ENCODE measurements at places on chromosomes 7 and 10. TPM values are rescaled to one million over a fixed set of nuclear protein-coding genes. Genes with fewer than 3 reads are reported as not detected.

DNA sequence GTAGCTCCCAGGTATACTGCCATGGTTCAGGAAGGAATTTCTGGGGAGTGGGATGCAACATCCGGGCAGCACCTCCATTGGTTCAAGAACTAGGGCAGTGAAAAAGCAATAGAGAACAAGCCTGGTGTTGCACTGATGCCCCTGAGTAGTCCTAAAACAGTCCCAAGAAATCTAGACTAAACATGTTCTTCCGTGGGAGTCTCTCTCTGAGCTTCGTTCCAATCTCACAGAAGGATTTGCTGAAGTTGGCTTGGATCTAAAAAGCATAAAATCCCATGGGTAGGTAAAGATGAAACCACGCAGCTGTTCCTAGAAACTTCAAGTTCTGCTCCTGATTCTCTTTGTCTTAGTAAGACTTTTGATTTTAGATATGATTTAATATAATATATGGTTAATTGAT is 154.5 kb downstream of the PLXDC2 start:
- no peak for DNase-seq

DNA sequence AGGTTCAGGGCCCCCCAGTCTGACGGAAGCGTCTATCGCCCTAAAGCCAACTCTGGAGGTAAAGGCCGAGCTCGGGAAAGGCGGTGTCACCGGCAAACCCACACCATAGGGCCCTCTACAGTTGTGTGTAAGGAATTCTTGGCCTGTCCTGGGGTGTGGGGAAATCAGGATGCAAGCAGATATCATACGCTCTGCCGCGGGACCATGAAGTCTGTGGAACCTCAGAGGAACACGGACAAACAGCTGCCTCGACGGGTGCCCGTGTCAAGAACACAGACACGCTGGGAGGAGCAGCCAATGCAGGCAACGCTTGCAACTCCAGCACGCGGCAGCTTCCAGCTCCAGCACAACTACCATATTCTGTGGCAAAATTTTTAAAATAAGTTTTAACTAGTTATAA is 157.9 kb downstream of the DIP2C start:
- no peak for DNase-seq

DNA sequence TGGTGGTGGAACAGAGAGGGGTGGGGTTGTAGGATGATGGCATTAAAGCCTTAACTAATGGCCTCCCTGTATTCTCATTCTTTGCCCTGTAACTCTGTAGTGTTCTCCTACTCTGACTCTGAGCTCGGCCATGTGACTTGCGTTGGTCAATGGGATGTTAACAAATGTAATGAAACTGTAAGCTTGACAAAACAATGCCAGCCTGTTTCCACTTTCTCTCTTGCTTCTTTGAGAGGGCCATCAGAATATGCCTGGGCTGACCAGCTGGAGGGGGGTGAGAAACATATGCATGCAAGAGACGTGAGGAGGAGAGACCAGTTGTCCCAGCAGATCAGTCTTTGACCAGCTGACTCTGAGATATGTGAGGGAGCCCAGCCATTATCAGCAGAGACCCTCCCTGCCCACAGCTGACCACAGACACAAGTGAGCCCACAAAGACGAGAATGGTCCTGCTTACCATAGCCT is 100.6 kb downstream of the ICA1 start:
- DNase-seq = no peak

GRCh38 chr7:155839461-155839860 is 27.2 kb upstream of the SHH start:
- no peak for DNase-seq

DNA sequence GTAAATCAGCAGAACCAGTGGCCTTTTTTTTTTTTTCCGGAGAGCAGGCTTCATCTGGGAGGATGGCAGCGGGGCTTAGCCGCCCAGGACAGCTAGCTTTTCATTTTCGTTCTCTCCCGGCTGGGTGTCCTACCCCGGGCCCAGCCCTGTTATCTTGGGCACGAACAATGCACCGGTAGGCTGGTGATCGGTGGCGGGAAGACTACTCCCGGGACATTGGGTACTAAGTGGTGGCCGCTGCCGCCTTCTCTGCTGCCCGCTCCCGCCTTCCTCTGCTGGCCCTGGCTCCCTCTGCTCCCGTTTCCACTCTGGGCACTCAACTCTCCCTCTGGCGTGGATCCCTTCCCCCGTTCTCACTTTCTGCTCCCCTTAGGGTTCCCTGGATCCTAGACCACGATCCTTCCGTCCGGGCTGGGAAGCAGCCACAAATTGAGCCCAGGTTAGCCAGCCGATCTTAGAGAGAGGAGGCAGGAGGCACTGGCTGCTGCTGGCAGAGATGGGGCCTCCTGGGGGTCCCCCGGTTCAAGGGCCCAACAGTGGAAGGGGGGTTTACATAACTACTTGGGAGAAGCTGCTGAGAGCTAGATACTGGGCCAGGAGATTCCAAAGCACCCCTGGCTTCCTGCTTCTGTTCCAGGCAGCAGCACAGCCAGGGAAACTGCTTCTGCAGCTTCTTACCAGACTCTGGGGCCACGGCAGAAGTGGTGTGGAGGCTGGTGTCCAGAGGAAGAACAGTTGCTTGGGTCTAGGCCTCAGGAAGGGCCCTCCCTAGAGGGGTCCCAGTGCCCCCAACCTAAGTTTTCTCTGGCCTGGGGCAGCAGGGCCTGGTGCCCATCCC is 1.8 kb downstream of the TLX1 start:
- DNase-seq = no peak

GRCh38 chr7:148670374-148670773 is 28.3 kb upstream of the CUL1 start:
- no peak for DNase-seq

- DNase-seq = no peak
Observed at GRCh38 chr10:47225928-47226645, 73.9 kb upstream of the GDF10 start.

GRCh38 chr10:42150428-42151061 is 487.8 kb downstream of the ZNF33B start:
- DNase-seq = no peak

DNA sequence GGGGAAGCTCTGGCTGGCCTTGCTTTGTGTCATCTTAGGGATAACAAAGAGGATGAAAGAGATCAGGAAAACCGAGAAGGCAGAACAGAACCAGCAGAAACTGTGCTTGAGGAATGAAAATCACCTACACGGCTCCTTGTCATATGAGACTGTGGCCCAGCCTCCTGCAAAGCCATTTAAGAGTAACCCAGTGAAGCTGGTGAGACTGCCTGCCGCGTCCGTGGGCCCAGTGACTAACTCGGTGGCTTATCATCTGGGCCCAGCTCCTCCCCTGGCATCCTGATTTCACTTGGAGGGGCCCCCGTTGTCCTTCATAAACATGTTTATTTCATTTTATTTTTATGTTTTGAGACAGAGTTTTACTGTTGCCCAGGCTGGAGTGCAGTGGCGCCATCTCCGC is 30.7 kb downstream of the HTRA1 start:
- no peak for DNase-seq

DNA sequence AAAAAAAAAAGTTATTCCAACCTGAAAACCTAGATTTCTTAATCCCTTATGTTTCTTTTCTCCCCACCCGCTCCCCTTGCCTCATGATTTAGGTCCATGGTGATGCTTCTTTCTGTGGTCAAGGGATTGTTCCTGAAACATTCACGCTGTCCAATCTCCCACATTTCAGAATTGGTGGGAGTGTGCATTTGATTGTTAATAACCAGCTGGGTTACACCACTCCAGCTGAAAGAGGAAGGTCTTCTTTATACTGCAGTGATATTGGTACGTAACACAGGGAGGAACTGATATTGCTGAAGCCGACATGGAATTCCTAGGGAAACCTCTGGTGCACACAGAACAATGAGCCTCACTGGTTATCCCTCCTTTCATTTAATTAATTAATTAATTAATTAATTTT is 22.7 kb downstream of the DHTKD1 start:
- DNase-seq = no peak

DNA sequence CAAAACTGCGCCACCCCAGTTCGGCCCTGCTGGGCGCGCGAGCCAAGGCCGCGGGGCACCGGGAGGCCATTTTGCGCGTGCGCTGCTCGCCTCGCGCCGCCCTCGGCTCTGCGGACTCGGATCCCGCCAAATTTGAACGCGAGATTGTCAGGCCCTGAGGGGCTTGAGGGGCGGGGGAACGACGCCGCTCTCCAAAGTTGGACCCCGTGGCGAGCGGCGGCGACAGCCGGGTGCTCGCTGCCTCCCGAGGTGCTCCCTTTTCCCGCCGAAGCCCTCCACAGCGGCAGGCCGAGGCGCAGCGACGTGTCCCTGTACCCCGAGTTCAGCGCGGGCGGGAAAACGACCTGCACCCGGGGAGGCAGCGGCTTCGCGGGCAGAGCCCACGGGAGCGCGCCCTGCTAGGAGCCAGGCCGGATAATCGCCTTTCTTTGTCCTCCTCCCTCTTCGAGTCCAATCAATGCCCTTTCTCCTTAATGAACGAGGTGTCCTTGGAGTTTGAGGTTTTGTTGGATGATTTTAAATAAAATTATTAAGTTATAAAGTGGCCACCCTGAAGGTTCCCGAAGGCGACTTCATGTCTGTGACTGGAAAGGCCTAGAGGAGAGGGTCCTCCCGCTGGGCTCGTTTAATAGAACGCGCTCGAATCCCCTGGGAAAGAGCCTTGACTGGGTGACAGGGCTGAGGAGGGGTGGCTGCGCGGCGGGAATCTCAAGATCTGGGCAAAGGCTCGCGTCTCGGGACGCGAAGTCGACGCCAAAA is 10.7 kb upstream of the SPAG6 start:
- no peak for DNase-seq

DNA sequence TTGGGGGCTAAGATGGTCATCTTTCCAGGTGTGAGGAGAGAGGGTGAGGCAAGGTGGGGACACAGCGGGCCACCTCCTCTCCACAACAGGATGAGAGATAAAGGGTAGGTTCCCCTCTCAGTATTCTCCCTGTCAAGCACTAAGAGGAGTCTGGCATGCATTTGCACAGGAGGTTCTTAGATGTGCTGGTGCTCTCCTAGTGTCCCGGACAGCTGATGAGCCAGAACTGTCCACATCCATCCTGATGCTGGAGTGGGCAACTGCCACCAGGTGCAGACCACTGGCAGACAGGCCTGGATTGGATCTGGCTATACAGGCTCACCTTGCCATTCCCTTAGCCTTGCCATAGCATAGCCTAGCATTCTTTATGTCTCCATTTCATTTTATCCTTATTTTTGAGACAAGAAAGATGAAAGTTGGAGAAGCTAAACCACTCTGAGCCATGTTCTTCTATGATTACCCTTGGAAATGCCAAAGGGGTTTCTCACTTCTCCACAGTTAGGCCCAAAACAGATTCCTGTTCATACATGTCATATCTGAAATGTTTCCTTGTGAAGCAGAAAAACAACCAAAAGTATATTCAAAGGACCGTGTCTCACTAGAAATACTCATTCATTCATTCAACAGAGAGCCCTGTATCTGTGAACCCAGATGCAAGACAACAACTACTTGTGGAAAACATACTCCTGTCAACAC is 48.8 kb upstream of the ANTXRL start:
- DNase-seq = no peak

GRCh38 chr7:2763597-2763996 is 75.6 kb downstream of the AMZ1 start:
- DNase-seq = no peak

DNA sequence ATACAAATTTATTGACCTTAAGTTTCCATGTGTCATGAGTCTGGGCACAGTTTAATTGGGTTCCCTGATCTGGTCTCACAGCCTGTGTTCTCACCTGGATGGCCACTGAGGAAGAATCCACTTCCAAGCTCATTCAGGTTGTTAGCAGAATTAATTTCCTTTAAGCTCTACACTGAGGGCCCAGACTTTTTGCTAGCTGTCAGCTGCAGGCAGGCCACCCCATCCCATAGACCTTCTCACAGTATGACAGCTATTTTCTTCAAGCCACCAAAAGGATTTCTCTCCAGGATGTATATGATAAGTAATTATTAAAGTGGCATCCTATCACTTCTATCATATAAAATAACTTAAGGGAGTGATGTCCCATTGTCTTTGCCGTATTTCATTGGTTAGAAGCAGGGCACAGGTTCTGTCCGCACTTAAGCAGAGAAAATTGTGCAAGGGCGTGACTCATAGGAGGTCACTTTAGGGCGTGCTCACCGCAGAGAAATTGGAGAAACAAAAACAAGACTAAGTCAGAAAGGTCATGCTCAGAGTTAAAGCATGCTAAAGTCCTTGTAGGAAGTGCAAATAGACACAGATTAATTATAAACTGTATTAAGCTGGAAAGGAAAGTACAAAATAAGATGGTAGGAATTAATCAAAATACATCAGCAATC is 109.9 kb downstream of the AHR start:
- no peak for DNase-seq

DNA sequence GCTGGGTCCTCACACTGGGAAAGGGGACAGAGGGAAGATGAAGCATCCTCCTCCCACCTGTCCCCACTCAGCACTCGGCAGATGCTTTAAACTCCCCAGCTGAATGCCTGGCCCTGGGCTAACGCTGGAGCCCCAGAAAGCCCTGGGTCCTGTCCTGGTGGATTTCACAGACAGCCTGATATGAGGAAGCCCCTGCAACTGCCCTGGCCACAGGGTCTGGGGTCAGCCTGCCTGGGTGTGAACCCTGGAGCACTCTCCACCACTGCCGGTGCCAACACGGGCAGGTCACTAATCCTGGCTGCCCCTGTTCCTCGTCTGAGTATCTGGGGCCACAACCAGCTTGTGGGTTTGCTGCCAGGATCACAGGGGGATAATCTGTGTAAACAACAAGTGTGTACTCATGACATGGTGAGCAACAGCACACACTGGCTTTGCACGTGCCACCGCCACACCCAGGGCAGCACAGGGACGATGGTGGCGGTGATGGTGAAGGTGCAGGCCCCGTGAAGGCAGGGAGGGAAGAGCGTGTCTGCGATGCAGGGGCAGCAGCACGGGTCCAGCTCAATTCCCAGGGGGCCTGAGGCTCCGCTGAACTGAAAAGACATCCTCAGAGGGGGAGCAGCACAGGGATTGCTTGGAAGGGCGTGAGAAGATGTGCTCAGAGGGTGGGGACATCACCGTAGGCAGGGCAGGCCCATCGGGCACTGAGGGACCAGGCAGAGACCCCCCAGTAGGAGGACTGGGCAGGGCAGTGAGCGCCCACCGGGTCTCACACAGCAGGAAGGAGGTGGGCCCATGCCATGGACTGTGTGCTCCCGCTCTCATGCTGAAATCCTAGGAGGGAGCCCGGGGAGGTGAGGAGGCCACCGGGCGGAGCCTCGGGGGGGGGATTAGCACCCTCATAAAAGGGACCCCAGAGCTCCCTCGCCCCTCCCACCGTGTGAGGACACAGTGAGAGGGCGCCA is 238.7 kb downstream of the MAD1L1 start:
- DNase-seq = no peak

CCDC186 gene
- 27.0 TPM for total RNA-seq

FXYD4 gene
- total RNA-seq = not detected

AKR1B1 gene
- 73.7 TPM for total RNA-seq

SMNDC1 gene
- total RNA-seq = 36.7 TPM

PHKG1 gene
- total RNA-seq = 2.6 TPM

EPHB6 gene
- total RNA-seq = 38.6 TPM

AKR1E2 gene
- total RNA-seq = 22.5 TPM

CYP2C9 gene
- total RNA-seq = 0.32 TPM

MACC1 gene
- total RNA-seq = 0.50 TPM

CFAP69 gene
- 0.20 TPM for total RNA-seq

Measured in T-cell (primary cell).